CD8-positive, alpha-beta T cell (primary cell): ENCODE measurements at places on chromosomes 2 and 18.

GRCh38 chr2:40760071-40760666, 308.3 kb upstream of the SLC8A1 start:
- no peak for DNase-seq

- no peak for DNase-seq
These were observed 70.7 kb downstream of the CCDC93 start for GRCh38 chr2:117943013-117943672.

GRCh38 chr2:95086017-95086416, 35.6 kb downstream of the MRPS5 start:
- DNase-seq = no peak

GRCh38 chr2:28134262-28134812, 243.8 kb downstream of the BABAM2 start:
- DNase-seq = no peak

GRCh38 chr2:98727369-98728087, 3.4 kb downstream of the MGAT4A start:
- no peak for DNase-seq

DNA sequence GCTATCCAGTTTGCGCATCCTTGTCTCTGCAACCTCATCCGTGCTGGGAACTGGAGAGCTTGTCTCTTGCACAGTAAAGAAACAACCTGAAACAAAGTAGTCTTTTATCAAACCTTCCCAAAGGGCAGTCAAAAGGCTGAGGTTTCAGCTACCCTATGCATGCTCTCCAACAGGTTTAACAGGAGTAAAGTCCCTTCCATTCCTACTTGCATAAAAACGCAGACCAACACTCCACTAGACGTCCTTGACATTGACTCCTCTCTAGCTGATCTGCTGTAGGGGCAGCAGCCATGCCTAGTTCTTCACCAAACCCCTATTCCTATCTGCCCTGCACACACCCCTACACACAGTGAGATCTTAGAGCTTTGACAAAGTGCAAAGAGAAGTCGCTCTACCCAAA, 41.5 kb downstream of the L3MBTL4 start:
- DNase-seq = no peak

DNA sequence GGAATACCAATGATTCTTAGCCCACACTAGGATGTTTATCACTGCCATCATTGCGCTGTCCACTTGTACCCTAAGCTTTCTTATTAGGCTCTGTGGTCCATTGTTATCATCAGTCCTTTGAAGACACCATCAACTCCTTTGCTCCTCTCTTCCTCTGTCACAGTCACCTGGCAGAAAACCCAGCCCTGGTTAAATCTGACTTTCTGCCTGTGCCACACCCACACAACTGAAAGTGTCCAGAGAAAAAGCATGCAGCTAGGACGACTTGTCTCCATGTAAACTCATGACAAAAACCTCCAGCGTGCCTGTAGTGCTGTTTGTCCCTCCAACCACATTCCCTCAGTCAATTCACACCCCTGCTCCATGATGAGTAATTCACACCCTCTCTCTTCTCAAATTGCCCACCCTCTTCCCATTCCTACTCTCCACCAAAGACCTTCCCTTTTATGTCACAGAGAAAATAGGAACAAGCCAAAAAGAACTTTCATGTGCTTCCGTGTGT, 297.4 kb upstream of the MGAT5 start:
- DNase-seq = no peak

DNA sequence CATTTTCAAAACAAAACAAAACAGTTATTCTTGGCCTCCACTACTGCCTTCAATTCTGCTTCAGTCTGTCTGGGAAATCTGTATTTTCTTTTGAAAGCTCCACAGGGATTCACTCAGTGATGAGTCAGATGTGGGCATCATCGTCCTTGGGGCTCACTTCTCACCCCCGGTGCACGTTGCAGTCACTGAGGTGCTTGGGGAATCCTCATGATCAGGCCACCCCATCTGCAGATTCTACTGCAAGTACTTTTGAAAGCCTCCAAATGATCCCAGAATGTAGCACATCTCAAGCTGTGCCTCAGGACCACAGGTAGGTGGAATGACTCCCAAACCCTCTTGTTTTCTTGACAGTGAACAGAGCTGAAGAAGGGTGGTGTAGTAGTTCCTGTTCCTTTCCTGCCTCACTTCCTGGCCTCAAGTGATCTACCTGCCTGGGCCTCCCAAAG, 34.3 kb downstream of the LPIN2 start:
- peak; percentile 68 for DNase-seq

DNA sequence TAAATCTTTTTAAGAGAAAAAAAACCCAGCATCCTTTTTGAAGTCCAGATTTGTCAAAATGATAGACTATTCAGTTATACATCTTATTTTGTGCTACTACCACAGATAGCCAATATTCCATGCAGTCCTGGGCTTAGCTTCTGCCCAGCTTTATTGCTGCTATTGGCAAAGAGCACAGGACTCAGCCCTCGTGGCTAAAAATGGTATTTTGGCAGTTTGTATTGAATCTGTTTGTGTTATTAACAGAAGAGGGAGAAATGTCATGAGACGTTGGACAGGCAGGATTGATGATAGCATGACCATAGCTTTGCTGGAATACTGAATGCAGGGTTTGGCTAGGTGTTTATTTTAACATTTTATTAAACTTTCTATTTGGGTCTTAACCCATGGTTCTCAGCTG, 19.4 kb downstream of the ELAC1 start:
- no peak for DNase-seq

DNA sequence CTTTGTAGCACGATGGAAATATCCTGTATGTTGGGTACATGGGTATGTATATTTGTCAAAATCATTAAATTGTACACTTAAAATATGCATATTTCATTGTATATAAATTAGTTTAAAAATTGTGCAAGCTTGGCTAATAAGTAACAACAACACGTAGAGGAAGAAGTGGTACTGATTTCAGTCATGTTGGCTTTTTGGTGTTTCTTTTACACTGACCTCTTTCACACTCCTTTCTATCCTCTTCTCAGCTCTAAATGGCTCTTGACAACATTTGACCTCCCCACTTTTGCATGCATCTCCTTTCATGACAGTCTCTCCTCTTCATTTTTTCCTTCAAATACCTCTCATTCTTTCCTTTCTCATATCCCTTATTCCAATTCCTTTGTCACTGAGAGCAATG, 801.4 kb upstream of the ZEB2 start:
- DNase-seq = no peak

DNA sequence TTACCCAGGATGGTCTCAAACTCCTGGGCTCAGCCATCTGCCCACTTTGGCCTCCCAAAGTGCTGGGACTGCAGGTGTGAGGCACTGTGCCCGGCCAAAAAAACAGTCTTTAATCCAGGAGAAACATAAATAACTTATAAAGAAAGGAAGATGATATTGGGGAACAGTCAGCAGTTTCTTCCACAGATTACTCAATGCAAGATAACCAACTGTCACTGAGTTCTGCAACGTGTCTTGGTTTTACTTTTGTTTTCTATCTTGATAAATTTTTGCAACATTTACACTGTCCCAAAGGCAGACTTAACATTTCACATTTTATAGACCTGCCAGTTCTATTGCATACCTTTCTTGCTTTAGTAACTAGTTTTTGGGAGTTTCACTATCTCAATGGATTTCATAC, 71.1 kb downstream of the ANKRD44 start:
- no peak for DNase-seq

DNA sequence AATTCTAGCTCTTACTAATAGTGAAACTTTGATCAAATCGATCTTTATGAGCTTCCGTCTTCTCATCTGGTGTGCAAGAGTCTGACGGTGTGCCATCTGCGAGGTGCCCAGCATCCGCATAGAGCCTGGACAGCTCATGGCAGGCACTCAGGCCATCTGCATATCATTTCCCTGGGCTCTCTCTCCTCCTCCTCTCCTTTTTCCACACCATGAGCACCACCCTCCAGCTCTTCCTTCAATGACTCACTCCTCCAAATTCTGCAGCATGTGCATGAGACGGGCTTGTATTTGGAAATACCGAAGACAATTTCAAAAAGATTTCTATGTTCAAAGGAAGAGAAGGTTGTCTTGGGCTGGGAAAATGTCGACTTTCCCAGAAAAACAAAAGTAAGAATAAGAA, 161.1 kb downstream of the CCBE1 start:
- DNase-seq = no peak

DNA sequence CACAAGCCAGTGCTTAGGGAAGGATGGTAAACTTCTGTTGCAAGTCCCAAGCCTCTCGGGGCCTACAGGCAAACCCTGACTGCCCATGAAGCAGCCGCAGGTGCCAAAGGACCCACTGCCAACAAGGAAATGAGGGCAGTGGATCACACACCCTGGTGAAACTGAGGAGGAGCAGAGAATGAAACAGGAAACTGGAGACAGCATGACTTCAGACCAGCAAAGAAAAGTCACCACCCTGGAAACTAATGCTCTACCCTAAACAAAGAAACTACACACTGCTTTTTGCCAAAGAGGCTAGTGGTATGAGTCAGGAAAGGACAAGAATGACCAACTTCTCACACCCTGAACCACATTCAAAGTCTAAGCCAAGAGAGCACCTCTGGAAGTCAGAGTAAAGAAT, 97.2 kb downstream of the MYO5B start:
- DNase-seq = no peak

DNA sequence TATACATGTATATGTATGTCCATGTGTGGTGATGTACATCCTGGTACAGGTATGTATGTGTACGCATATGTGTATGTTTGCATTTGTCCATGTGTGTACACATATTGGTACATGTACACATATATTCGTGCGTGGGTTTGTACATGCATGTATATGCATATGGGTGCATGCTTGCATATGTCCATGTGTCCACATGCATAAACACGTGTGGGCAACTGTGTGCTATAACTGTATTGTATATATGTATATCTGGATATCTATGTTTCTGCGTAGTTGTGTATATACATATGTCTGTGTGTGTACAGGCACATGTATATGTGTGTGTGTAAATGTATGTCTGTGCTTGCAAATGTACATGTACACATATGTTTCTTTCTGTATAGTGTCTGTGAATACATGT, 858.5 kb downstream of the CNTNAP5 start:
- no peak for DNase-seq

DNA sequence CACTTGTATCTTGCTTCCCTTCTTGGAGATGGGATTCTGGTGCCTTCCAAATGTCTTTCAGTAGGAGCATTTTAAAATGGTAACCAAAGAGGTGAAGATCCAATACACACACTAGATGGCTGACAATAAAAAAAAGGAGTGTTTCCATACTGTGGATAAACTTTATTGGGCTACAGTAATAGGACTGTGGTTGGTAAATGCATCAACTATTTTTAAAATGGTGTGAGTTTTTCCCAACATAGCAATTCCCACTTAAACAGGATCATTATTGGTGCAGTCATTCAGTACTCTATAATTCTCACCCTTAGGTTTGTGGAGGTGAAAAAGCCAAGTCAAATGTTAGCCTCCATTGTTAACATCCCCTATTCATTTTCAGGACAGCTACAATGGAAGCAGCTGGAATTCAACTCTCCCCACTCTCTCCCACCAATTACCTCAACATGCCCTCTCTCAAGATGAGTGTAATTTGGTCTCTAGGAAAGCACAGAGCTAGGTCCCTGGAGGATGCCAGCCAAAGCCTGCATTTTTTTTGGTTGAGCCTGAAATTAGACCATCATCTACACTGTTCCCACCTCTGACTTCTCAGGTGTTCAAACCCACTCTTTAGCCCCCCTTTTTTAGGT, 273.3 kb downstream of the TCF4 start:
- no peak for DNase-seq

DNA sequence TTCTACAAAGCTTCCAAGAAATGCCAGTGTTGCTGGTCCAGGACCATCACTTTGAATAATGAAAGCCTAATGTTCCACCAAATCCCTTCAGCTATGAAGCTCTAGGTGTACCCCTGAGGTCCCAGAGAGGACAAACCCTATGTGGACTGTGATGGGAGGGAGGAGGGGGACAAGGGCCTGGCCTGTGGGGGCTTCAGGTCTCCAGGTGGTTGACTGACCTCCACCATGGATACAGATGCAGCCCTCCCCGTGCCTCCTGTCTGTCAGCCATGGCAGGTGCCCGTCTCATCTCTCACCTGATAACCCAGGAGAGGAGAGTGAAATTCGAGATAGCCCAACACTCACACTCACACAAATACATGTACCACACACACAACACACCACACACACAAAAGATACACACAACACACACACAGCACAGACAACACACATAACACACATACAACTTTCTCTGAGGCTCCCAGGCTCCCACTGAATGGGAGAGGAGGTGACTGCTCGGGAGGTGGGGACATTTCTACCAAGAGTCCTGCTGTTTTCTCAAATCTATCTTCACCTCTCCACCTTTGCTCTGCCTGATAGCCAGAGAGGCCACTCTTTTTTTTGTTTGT, 12.8 kb upstream of the RHOB start:
- no peak for DNase-seq

DNA sequence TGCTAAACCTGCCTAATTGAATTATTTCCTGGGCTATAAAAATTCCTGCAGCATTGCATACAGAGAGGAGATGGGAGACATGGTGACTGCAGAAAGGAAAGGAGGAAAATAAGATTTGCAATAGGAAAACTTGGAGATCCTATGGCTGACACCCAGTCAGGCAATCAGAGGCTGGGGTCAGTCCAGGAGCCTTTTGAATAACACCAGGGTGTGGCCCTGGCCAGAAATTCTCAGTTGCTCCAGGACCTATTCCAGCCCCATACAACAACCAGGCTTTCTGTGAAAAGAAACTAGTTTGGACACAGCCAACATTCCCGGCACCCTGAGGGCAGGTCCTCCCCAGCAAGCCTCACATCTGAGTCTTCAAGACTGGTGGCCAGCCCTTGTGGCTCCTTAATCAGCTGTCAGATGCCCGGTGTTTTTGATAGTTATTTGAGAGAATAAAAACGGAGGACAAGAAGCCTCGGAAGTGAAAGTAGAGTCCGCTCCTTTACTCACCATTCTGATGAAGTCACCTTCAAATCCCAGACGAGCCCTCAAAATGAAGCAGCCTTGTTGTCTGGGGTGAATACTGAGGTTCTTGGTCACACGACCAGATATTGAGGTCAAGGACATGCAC, 31.1 kb upstream of the GMCL1 start:
- no peak for DNase-seq

- no peak for DNase-seq
These were observed 150.5 kb downstream of the SEPTIN10 start for GRCh38 chr2:109463236-109463635.

GRCh38 chr2:232102380-232102779, 140.9 kb downstream of the DIS3L2 start:
- DNase-seq = no peak

- no peak for DNase-seq
These were observed 772 bp downstream of the SCN2A start for GRCh38 chr2:165239856-165240515.

DNA sequence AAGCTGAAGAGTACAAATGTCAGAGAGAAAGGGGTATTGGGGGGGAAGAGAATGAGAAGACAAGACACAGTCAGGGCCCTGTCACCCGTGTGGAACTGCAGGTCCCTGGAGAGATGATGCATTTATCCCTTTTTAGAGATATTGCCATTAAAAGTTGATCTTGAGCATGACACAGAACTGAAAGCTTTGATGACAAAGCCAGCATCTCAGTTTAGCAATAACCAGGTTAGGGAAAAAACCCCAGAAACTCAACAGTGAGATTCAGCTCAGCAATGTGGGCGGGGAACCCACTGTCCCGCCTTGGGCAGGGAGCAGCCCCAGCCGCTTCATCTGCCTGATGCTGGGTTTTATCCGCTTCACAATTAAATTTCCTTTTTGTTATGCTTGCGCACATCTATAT, 181.1 kb downstream of the NEDD4L start:
- DNase-seq = no peak

- no peak for DNase-seq
These were observed 144.4 kb upstream of the ITGA6 start for GRCh38 chr2:172282944-172283343.

GRCh38 chr2:16773080-16773713, 107.6 kb upstream of the CYRIA start:
- DNase-seq = no peak

GRCh38 chr2:162919111-162919510, 80.5 kb upstream of the KCNH7 start:
- no peak for DNase-seq
